ENCODE measurements at places on chromosomes 1 and 21.

GRCh38 chr1:18556364-18556763 lies 74.3 kb upstream of the PAX7 start:
- peak; percentile 4 for DNase-seq

DNA sequence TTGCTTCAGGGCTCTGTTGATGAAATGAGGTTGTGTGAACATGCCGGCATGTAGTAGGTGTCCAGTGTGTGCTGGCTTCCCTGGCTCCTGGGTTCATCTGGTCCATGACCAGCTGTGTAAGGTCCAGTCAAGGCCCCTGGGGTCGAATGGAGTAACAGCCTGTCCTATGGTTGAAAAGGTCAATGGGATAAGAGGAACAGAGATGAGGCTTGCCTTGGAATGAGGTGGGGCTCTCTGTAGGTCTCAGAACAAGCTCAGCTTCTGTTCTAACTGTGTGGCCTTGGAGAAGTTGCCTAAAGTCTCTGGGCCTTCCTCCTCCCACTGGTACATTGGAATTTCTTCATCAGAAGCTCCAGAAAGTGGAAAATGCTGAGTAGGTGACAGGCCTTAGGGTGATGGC lies 26.6 kb downstream of the RPS6KA1 start:
- DNase-seq: no peak

DNA sequence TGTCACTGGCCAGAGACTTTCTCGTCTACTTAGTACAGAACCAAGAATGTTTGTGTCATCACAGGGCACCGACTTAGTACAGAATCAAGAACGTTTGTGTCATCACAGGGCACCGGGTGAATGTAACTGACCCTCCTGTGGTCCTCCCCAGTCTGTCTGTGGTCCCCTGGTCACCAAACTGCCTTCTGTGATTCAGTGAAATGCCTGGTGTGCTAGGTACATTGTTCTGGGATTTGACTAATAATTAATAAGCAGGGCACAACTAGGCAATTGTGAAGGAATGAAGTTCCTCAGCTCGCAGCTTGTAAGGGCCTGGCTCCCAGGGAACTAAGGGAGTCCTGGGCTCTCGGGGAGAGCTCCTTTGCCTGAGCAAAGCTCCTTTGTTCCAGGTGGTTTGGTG lies 7.2 kb downstream of the MECR start:
- no peak for DNase-seq

GRCh38 chr1:5403935-5404334 lies 588.3 kb downstream of the NPHP4 start:
- DNase-seq: no peak

DNA sequence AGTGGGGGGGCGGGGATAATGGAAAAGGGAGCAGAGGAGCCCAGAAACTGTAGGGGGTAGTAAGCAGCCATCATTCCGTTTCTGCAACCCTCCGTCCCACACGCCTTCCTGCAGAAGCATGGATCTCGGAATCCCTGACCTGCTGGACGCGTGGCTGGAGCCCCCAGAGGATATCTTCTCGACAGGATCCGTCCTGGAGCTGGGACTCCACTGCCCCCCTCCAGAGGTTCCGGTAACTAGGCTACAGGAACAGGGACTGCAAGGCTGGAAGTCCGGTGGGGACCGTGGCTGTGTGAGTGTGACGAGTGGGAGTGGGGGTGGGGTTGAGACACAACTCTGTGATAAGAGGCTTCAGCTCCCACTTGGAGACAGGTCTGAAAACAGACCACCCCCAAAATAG lies 706 bp downstream of the CREB3L4 start:
- no peak for DNase-seq

- DNase-seq: no peak
These were observed 726.2 kb downstream of the USP25 start for GRCh38 chr21:16455978-16456377.

- no peak for DNase-seq
These were observed 112.5 kb downstream of the ROR1 start for GRCh38 chr1:63886340-63886739.

DNA sequence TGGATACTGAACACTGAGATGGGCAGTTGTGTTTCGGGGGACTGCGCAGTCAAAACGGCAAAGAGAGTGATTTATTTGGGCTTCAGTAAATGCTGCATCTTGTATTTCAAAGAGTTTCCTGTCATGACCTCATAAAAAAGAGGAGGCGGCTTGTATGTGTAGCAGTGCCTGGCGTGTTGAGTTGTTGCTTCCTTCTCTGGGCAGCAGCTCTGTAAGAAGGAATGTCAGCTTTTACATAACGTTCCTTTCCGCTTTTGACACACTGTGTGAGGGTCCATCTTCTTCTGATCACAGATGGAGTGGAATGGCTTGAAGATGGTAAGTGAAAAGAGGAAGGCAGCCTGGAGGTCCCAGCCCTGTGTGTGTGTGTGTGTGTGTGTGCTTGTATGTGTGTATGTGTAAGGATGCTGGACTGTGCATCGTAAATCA lies 941 bp downstream of the ELAVL4 start:
- DNase-seq: peak; percentile 18

GRCh38 chr1:152502496-152503180 lies 8.0 kb upstream of the LCE5A start:
- DNase-seq: peak; percentile 15

- DNase-seq: no peak
These were observed 32.7 kb upstream of the IGSF5 start for GRCh38 chr21:39712273-39712672.

DNA sequence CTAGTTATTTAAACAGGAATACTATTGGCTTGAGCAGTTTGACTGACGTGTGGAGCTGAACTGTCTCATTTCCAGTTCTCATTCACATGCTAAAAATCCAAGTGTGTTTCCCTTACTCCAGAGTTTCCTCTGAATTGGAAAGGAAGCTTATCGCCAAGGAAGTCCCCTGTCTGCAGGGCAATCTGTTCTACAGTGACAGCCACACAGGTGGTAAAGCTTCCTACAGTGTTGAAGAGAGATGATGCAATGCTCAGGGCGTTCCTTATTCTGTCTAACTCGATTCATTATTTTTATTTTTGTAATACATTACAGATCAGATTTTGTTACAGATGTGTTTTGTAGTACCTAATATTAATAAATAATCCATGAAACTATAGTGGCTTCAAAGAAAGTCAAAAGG lies 41.3 kb downstream of the ADAMTS5 start:
- DNase-seq: no peak

DNA sequence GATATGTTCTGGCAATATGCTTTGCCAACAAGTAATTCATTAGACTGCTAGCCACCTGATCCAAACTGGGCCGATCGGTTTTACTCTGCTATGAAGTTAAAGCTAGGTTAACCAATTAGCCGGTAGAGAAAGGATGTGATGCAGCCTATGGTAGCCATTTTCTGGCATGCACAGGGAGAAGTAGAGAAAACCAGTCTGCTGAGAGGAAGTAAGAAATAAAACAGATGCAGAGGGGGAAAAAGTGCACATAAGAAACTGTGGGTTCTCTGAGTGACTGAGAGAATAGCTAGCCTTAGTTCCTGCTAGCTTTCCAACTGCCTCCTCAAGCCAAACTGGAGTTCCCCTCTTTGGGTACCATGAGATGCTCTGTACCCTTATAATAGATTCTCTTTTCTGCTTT lies 52.8 kb downstream of the ARID4B start:
- no peak for DNase-seq

DNA sequence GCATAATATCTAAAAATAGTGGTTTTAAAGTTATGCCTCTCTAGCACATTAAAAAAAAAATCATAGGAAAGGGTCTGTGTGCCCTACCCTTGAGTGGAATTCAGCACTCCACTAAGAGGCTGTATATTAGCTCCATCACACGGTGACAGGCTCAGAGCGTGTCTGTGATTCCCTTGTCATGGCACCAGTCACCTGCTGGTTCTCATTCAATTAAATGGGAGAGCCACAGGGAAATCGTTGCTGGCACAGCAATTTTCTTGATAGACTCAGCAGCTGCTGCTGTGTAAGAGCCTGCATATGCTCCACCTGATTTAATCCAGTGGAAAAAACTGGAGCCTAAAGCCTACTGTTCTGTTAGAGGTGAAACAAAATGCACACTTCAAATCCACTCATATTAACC lies 9.5 kb downstream of the ATP6V1G3 start:
- no peak for DNase-seq

GRCh38 chr1:59846209-59846894 lies 31.6 kb downstream of the HOOK1 start:
- DNase-seq: no peak

GRCh38 chr1:150093805-150094204 lies 26.2 kb downstream of the VPS45 start:
- DNase-seq: no peak

GRCh38 chr1:76343356-76343755 lies 268.8 kb downstream of the ST6GALNAC3 start:
- no peak for DNase-seq

DNA sequence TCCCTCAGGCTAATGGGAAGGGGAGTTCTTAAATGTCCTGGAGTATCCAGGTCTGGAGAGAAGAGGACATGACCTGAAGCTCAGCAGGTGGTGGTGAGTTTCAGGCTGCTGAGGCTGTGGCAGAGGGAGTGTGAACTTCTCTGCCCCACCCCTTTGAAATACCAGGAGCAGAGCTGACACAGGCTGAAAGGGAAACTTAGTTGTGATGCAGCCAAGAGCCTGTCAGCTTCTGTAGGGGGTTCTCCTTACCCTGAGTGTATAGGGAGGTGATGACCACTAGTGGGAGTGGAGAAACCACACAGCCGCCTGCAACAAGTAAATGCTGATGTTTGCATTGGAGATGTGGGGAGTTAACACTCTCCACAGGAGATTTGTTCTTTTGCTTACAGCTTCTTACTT lies 152.3 kb downstream of the FCRL5 start:
- peak; percentile 22 for DNase-seq

GRCh38 chr1:112391603-112391940 lies 4.4 kb upstream of the CTTNBP2NL start:
- DNase-seq: no peak

DNA sequence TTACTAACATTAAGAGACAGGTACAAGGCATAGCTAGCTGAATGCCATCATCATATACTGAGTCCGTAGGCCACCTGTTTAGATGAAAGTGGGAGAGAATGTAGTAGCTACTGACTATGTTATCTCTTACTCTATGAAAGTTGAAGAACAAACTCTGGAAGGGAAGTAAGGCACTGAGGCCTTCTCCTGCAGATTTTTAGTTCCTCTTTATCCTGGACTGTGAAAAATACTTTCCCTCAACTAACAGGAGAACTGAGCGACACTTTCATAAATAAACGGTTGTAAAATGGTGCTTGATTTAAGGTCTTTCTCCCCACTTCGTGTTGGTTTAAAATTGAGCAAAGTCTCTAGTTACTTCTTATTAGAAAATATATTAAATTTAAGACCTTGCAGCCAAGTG lies 101.9 kb downstream of the FNBP1L start:
- no peak for DNase-seq

DNA sequence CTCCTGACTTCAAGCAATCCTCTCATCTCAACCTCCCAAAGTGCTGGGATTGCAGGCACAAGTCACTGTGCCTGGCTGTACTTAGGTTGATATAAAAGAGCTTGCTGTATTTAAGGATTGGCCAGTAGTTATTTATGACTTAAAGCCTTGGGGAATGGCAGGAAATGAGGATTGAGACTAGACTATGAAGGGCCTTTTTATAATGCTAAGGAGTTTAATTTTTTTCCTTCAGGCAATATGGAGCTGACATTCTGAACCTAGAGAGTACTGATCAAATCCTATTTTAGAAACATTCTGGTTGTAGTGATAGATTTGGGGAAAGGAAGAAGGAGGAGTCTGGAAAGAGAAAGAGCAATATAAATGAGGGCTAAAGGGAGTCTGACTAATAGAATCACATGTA lies 44.7 kb downstream of the MSH4 start:
- no peak for DNase-seq

DNA sequence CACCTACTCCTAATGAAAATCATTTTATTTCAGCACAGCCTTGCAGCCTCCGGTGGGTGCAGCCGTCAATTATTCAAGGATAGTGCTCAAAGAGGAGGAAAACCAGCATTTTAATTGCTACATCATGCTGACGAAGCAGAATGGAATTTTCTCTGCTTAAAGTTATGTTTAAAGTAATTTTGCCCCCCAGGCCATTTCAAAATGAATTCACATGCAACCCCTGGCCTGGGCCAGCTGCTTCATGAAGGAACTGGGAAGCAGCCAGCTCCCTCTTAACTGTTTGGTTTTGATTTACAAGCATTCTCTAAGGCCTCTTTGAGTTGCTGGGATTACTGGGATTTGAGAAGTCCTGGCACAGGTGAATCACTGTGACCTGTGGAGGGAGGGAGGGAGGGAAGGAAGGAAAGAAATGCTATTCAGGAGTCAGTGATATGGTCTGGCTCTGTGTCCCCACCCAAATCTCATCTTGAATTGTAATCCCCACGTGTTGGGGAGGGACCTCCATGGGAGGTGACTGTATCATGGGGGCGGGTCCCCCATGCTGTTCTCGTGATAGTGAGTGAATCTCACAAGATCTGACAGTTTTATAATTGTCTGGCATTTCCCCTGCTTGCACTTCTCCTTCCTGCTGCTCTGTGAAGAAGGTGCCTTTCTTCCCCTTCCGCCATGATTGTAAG lies 66.0 kb downstream of the PGBD5 start:
- peak; percentile 64 for DNase-seq

GRCh38 chr1:157517016-157517415 lies 35.3 kb downstream of the FCRL5 start:
- no peak for DNase-seq

GRCh38 chr1:228277491-228278431 lies 69.9 kb downstream of the OBSCN start:
- no peak for DNase-seq

DNA sequence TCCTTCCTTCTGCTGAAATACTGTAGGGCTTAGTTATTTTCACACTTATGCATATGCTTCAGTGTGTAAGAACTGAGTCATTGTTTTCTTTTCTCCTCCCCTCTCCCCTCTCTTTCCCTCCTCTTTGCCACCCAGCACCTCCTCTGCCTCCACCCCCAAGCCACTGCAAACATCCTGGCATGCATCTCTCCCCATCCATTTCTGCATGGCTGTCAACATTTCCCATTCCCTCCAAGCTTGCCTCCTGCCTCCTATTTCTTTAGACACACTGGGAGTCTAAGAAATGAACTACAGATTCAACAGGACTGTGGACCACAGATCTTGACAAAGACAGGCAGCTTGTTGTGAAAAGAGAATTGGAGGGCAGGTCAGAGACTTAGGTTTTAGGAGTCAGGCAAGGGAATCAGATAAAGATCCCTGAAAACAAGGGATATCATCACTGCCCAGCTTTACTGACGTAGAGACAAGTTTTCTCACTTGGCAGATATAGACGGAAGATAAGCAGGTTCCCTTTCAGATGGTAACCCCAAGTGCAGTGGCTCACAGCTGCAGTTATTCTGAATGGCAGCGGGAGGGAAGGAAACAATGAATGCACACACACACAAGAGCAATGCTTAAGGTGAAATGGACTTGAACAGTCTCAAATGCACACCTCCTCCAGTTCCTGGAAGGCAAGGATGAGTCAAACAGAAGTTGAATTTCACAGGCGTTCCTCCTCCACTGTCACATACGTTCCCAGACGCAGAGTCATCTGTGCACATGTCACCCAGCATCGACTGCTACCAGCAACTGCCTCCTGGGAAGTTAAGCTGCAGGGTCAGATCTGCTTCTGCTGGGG lies 56.1 kb downstream of the HIVEP3 start:
- DNase-seq: peak; percentile 92

GRCh38 chr21:43306911-43307676 lies 119.8 kb downstream of the SIK1 start:
- DNase-seq: peak; percentile 27

- DNase-seq: no peak
These were observed 72.0 kb downstream of the GDAP2 start for GRCh38 chr1:117857418-117857817.
